ENCODE measurements at places on chromosomes 11 and 22. TPM values are rescaled to one million over a fixed set of nuclear protein-coding genes. Genes with fewer than 3 reads are reported as not detected.

Gene TRIM34
- total RNA-seq, result 4.4 TPM

DNA sequence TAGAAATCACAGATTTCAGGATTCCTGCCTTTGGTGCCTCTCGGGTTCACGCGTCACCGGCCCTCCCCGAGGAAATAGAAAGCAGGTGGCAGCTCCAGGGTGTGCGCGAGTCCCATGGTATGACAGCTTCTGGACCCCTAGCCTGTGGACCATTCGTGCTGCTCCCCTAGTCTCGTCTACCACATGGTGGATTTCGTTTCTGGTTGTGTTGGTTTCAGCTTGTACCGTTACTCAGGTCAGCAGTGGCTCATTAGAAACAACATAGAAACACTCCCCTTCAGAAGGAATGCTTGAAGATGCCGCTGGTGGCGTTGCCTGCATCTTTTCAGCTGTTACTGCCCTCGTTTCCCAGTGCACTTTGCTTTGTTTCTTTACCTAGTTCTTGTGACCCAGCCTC is 700 bp downstream of the TTC17 start:
- peak; percentile 49 for DNase-seq

DNA sequence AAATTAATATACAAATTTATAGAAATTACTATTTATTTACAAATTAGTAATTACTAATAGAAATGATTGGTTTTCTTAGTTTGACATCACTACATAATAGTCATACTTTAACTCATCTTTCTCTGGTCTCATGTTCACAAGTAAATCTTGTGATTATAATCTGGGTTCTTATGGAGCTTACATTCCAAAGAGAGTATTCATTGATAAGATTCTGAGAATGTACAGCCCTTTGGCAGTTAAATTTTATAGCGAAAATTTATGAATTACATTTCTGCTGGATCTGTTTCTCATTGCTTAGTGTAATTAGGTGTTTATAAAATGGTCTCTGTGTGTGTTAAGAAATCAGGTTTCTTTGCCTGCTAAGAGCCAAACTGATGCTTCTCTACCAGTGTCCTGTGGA is 175.2 kb downstream of the TMEM135 start:
- DNase-seq, result no peak

Gene CHRM1
- not detected for total RNA-seq

DNA sequence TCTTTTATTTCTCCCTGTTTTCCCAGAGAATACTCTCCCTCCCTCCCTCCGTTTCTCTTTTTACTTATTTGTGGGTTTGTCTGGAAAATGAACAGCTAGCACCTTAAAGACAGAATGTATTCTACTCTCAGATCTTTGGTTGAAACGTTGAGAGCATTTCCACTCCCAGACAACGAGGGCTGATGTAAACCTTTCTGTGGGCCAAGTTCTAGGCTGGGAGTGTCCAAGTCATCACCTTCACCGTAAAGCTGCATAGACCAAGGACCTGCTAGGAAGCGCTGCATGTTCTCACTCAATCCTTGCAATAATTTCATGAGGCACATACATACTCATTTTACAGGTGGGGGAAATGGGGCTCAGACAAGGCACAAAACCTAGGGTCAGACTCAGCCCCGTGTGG is 32.4 kb downstream of the MYH9 start:
- DNase-seq, result no peak

GRCh38 chr11:123641495-123641840 is 13.0 kb downstream of the SCN3B start:
- DNase-seq, result no peak

- no peak for DNase-seq
These were observed 22.8 kb downstream of the RHBDD3 start for GRCh38 chr22:29244785-29245625.

GRCh38 chr11:121544956-121545355 is 92.2 kb upstream of the SORL1-AS1 start:
- DNase-seq, result no peak

Gene ANKK1
- not detected for total RNA-seq

Gene SLC43A3
- 21.6 TPM for total RNA-seq

GRCh38 chr11:5153574-5154431 is 754 bp downstream of the OR52A1 start:
- no peak for DNase-seq

- no peak for DNase-seq
These were observed 5.4 kb downstream of the RAB38 start for GRCh38 chr11:88169881-88170280.

GRCh38 chr22:47298017-47298785 is 535.8 kb downstream of the TBC1D22A start:
- no peak for DNase-seq

DNA sequence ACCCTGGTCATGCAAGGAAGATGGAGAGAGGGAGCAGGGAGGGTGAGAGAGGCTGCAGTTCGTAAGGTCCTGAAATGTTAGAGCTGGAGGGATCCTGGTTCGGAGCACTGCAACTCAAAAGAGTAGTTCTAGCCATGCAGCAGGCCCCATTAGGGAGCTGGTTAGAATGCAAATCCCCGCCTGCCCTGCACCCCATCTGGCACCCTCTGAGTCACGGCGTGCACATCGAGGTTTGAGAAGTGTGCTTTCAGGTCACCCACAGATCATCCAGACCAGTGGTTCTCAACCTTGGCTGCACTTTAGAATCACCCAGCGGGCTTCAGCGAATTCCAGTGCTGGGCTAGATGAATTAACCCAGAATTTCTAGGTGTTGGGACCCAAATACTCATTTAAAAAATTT is 48.2 kb downstream of the ST3GAL4 start:
- DNase-seq, result peak; percentile 19

GRCh38 chr11:9760193-9760575 is 96.3 kb downstream of the SWAP70 start:
- peak; percentile 98 for DNase-seq

Gene SERPIND1
- not detected for total RNA-seq

Gene MRGPRX3
- total RNA-seq, result not detected

Gene SCGB2A2
- not detected for total RNA-seq

- DNase-seq, result no peak
These were observed 1307.8 kb upstream of the RAG2 start for GRCh38 chr11:37905707-37906417.

Gene SLCO2B1
- total RNA-seq, result not detected

Gene ENTHD1
- total RNA-seq, result not detected

- no peak for DNase-seq
These were observed 2.6 kb upstream of the ENDOD1 start for GRCh38 chr11:95086836-95087570.

Gene H19
- 10,998 TPM for total RNA-seq

DNA sequence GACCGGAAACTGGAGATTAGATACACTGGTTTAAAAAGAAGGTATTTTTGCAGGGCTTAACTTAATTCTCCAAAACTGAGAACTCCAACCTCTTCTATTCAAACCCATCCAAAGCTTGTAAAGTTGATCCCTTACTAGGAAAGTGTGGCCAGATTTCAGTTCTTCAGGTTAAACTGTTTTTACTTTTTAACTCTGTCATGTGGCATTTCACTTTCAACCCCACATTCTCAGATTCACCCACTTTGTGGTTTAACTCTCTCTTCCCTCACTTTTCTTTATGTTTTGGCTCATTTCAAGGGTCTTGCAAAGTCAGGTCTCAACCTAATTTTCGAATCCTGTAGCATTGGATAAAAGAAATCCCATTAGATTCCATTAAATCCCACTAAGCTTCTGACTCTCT is 75.4 kb downstream of the MPPED2 start:
- DNase-seq, result no peak

DNA sequence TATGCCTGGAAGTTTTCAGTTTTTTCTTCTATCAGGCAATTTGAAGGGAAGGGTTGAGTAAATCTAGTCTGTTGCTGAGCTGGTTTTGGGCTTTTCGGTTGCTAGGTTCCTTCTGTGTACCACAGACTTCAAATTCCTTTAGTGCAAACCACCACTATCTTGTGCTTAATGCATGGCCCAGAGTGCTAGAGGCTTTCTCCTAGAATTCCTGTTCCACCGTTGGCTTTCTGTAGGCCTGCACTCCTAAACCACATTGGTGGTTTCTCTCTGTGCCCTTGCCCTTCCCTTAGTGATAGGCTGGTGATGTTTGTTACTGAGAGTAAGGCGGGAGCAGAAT is 47.1 kb upstream of the CTSC start:
- DNase-seq, result peak; percentile 10

GRCh38 chr11:15807827-15808226 is 548.5 kb downstream of the SOX6 start:
- DNase-seq, result no peak

DNA sequence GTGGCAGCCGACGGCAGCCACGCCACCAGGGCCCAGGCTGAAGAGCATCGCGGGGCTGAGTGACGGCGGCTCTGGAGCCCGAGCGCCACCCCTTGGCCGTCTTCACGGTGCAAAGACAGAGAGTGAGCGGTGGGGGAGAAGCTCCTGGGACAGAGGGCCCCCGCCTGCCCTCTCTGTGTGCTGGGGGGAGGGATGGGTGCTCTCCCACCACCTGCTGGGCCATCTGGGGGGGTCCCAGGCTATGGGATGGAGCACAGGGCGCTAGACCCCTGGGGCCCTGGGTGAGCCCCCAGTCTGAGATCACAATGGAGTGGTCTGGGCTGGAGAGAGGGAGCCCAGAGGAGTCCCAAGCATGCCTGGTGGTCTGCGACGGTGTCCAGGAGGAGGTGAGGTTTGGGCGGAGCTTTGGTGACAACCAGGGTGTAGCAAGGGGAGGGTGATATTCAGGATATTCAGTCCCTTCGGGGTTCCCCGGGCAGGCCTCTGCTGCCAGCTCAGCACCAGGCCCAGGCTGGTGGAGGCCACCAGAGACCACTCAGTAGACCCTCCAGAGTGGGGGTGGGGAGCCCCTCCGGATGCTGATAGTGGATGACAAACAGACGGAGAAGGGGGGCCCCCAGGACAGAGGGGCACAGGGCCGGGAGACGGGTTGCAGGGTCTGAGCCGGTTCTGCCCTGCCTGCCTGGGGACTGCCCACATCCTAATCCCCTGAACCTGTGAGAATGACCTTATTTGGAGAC is 78.1 kb upstream of the PRR5 start:
- DNase-seq, result no peak

- DNase-seq, result peak; percentile 55
These were observed 10.5 kb downstream of the AASDHPPT start for GRCh38 chr11:106087815-106088435.

DNA sequence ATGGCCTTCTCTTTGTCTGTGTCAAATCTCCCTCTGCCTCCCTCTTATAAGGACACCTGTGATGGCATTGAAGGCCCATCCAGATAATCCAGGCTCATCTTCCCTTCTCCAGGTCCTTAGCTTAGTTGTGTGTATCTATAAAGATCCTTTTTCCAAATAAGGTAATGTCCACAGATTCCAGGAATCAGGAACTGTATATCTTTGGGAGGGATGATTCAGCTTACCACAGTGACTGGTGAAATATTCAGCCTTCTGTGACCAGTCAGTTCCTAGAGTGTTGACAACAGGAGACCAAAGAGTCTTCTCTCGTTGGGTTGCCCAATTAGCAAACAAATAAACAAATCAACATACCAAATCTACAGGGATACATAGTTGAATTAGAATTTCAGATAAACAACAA is 175.8 kb downstream of the MPPED1 start:
- DNase-seq, result no peak

DNA sequence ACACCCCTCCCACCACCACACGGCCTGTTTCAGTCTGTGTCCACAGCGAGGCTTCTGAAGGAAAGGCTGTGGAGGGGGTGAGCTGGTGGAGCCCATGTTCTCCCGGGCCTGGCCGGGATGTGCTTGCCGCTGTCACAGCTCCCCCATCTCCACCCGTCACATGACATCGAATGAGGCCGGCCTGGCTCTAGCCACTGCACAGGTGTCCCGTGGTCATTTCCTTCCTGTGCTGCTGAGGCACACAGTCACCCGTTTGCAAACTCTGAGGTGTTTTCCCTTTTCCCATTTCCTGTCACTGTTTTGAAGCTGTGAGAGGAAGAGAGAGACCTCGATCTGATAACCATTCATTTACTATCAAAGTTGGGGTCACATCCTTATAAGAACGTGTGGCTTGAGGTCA is 55.7 kb upstream of the CLDN5 start:
- peak; percentile 61 for DNase-seq

Gene DTX4
- 7.9 TPM for total RNA-seq

Gene LRRC74B
- 0.88 TPM for total RNA-seq

- peak; percentile 68 for DNase-seq
These were observed 141.2 kb upstream of the TIMP3 start for GRCh38 chr22:32660292-32660691.

DNA sequence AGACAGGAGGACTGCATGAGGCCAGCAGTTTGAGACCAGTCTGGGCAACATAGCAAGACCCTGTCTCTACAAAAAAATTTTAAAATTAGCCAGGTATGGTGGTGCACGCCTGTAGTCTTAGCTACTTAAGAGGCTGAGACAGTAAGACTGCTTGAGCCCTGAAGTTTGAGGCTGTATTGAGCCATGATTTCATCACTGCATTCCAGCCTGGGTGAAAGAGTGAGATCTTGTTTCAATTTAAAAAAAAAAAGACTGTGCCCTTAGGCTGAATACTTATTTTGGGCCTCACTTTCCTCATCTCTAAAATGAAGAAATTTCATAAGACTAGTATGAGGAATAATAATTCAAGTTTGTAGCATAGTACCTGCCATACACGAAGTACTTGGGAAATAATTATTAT is 6.9 kb downstream of the AQP11 start:
- DNase-seq, result peak; percentile 50

DNA sequence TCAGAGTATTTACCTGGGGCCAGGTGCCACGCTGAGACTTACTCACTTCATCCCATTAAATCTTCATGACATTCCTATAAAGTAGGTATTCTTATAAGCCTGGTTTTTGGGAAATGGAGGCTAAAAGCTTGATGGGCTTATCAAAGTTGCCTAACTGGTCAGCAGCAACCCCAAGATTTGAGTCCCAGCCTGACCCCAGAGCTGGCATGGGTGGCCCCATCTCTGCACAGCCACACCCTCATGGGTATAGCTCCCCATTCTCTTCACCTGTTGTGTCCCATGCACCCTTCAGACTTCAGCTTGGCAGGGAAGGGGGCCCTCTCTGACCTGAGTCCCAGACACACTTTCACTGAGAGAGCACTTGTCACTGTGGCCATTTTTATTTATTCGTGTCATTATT is 37.4 kb upstream of the TP53I11 start:
- DNase-seq, result no peak

DNA sequence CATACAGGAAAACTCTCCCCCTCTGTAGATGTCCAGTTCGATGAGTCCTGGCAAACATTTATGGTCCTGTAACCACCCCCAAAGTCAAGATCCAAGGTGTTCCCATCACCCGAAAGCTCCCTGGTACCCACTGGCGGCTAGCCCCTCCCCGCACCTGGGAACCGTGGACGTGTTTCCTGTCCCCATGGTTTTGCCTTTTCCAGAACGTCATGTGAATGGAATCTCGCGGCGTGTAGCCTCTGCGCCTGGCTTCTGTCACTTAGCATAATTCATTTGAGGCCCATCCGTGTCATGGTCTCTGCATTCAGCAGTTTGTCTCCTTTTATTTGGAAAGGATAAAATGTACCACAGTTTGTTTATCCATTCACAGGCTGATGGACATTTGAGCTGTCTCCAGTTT is 106.3 kb downstream of the KCNQ1 start:
- DNase-seq, result no peak

Gene GLYAT
- not detected for total RNA-seq
